Myocyte (in vitro differentiated cells): ENCODE measurements at places on chromosomes 2 and 18.

- no peak for DNase-seq
Observed at GRCh38 chr2:233062946-233063268, 2.8 kb downstream of the INPP5D start.

- peak; percentile 23 for DNase-seq
Observed at GRCh38 chr2:10954856-10955818, 43.4 kb downstream of the KCNF1 start.

GRCh38 chr18:9756933-9757470 is 48.9 kb downstream of the RAB31 start:
- no peak for DNase-seq

DNA sequence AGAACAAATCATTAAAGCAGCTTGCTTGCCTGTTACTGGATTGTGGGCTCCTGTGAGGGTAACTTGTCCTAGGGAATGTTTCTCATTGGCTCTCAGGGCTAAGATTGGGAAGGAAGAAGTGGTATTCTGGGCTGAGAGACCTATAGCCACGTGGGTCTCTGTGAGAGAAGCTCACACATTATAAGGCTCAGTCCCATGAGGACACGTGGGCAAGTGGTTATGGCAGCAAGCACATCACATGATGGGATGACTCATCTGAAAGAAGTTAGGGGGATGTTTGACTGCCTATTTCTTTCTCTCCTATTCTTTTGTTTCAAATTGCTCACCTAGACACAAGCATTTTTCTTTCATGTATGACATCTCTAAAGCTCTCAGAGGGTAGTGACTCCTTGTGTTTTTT is 418.0 kb upstream of the ST6GAL2 start:
- peak; percentile 46 for DNase-seq

DNA sequence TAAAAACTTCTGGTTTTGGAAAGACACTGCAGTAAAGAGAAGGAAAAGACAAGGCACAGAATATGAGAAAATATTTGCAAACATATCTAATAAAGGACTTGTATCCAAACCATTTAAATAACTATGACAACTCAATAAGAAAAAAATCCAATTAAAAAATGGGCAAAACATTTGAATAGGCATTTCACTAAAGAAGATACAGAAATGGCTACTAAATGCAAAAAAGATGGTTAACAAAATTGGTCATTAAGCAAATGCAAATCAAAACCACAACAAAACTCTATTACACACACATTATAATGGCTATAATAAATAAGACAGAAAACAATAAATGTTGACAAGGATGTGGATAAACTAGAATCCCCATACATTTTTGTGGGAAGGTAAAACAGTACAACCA is 14.5 kb downstream of the MYOM1 start:
- DNase-seq: no peak

DNA sequence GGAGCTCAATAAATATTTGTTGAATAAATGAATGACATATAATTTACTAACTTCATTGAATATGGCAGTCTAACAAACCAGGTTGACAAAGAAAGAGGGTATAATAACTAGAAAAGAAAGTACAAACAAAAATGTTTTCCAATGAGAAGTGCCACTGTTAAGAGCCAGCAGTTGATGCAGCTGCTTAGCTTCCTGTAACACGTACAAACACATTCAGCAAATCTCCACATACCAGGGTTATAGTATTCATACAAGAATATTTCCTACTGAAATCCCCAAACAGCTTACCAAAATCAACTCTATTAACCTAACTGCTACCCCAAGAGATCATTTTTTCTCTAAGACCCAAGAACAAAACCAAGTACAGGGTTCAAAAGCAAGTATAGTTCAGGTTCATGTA is 77.7 kb downstream of the THADA start:
- peak; percentile 54 for DNase-seq

GRCh38 chr2:224248944-224249371 is 152.9 kb downstream of the FAM124B start:
- DNase-seq: no peak

DNA sequence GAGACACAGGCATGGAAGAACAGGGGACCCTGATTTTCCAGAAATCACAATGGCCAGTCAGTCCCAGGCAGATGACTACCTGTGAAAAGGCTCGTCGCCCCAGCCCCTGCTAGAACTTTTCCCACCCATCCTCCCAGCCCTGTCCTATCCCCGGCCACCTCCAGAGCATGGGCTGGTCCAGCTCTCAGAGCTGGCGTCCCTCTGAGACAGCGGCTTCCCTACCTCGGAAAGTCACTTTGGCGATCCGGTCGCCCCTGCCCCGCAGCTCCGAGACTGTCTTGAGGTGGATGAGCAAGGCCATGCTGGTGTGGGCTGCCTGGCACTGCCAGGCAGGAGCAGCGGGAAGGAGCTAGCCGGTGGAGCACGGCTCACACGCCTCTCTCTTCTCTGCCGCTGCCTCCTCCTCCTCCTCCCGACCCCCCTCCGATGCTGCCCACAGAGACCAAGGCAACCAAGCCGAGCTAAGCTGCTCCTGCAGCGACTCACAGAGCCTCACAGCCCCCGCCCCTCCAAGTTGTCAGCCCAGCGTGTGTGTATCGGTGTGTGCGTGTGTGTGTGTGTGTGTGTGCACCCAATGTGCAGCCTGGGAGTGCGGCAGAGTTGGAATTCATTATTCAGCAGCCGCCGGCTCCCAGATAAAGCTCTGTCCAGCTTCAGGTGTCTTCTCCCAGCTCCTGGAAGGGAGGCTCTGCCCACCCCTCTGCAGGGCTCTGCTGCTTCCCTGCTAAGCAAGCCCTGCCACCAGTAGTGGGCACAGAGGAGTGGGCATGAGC is 80.5 kb upstream of the OTOF start:
- no peak for DNase-seq

DNA sequence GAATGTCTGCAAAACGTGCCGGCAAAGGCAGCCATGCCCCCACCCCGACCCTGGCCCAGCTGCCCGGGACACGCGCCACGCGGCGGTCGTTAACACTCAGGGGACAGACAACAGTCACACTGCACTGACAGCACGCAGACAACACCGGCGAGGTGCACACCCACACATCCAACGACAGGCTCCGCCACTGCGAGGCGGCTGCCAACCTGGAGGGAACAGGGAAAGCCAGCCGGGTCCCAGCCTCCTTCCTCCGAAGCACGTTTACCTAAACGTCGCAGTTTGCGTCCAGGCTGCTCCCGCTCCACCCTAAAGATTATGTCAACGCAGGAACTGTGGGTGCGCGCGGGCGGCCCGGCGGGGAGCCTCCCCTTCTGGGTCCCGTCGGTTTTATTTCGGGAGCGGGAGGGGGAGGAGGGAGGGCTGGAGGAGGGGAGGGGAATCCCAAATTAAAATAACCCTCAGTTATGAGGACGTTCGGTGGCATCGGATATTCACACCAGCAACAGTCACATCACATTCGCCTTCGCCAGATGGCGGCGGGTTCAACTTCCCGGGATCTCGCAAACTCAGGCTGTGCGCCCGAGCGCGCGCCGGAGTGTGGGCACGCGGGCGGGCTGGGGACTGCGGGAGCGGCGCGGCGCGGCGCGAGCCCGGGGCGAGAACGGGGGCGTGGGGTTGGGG is 644 bp downstream of the PTGR3 start:
- DNase-seq: peak; percentile 71

DNA sequence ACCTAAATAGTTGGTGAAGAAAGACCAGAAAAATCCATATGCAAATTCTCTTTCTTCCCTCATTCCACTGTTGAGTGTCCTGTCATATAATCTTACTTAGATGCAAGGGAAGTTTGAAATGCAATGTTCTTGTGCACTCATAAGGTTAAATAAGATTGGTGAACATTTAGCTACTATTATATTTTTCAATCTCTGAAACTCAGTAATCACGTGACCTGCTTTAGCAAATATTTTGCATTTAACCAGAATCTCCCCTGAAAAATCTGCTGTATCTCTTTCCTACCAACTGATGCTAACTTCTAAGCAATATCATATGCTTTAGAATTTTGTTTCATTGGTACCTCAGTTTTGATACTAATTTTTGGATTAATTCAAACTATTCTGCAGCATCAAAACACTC is 533.2 kb downstream of the RIT2 start:
- DNase-seq: no peak

DNA sequence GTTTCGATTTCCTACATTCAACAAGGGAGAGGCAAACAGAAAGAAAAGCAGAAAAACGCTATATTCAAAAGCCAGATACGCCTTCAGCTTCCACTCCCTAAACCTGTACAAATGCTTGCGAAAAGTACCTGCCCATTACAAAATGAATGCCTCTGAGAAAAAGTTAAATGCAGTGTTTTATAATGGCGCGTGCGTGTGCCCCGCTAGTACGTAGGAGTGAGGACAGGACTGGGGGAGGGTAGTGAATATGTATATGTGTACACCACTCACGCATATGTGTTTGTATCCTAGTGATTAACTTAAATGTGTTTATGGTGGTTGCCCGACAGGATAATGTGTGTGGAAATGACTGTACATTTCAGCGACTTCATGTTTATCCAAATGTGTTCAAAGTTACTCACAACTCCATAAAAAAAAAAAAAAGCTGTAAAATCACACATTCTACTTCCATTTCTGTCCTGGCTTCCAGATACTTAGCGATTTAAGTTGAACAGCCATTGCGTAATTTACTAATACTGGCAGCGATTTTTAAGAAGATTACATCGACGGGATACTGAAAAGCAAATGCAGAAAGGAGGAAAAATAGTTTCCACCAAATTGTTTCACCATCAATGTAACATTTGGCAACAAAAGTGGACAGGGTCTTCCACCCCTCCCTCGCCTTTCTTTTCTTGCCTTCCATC is 1.3 kb downstream of the NEUROD1 start:
- DNase-seq: no peak

DNA sequence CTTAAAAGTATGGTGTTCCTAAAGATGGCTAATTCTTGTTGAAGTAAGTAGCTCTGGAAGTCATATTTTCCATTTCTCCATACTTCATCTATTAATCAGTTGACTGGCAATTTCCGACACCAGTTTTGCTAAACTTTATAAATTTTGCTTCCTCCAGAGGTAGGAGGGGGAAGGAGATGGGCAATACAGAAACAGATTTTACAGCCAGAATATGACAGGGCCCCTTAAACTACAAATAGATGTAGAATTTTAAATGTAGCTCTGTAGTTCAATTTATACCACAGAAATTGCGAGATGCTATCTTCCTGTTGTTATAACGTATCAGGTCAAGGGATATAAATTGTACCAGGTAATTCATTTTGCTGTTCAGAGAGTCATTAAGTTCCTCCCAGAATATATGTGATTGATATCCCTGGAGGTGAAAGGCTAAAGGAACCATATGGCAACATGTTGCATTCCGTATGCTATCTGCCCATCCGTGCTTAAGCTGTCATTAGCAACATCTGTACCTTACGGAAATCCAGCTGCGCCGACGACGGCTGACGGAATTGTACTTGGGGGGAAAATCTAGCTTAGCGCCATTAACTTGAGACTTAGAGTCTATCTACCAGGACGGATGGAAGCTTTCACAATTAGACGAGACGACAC is 8.4 kb upstream of the NR4A2 start:
- DNase-seq: no peak

- no peak for DNase-seq
Observed at GRCh38 chr18:33577685-33578517, at the start of gene ASXL3. ASXL3 (plus strand) TSS chr18:33578219; CDS start chr18:33578632, 413 bp downstream.
